Activated CD4-positive, alpha-beta memory T cell treated with anti-CD3 and anti-CD28 coated beads, Interleukin-2, amount 10 ng/mL, durations not matched to agents 7 days and 5 days (primary cell): ENCODE measurements at places on chromosomes 1 and 21.

DNA sequence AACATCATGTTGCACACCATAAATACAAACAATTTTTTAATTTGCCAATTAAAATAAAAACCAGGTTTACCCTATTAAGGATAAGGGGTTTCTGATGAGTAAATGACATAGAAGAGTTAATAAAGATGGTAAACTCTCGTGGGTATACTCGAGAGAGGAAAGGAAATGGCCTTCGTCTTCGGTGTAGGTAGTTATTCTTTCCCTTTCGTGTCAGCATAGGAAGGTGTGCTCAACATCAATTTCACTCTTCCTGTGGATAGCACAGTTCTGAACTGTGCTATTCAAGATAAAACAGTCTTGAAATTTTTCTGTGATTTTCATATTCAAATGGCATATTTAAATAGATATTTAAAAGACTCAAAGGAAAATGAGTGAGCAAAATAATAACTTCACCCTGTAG, 98.2 kb downstream of the RGL1 start:
- no peak for DNase-seq

DNA sequence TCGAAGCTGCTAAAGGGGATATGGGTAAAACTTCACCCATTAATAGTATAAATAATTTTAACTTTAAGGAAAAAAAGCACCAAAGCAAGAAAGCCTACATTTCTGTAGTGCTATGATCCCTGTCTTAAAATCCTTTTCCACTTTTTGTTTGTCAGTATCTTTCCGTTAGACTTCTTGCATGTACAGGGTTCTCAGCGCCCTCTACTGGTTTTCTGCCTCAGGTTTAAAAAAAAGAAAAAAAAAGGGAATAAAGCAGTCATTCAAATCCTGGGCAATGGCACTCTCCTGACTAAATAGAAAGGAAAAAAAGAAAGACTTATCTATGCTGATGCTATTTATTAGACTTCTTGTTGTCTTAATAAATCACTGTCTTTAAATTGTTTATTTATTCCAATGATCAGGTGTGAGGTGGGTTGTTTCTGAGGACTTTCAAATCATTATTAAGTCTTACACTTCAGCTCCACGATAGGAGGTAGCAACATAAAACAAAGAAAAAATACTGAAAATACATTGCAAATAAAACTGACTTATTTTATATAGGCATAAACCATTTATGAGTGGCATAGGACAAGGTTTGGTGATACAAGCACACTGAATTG, 475.4 kb upstream of the NR5A2 start:
- peak; percentile 21 for DNase-seq

DNA sequence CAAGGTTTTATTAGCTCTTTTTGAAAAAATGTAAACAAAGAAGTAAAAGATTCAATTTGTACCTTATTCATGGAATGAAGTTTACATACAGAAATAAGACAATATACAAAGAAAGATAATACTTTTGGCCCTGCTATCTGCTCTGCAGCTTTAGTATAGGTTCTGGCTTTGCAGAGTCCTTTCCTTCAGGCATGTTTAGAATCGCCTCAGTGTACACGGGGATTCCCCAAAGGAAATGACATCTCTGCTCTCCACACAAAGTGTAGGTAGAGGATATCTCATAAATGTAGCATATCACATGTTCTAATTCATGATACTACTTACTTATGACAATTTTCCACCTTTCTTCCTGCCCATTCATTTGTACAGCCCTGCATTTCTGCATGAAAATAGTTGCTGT, 222.6 kb upstream of the DPYD start:
- DNase-seq = no peak

GRCh38 chr1:39635205-39635870, 4.1 kb downstream of the HEYL start:
- no peak for DNase-seq

DNA sequence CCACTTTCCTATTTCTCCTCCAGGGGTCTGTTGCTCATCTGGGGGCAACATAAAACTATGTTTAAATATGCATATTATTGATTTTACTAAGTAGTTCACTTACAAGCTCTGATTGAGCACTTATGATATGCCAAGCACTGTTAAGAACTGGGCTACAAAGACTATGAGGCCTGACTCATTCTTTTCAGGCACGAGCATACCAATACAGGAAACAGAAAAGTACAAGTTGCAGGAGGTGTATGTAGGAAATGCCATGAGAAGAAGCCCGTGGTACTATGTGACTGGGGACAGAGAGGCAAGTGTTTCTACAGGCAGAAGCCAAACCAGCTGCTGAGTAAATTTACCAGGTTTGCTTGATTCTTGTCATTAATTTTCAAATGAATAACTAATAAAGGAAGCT, 120.4 kb upstream of the PTGFR start:
- no peak for DNase-seq

GRCh38 chr1:70234733-70235132, 13.6 kb downstream of the SRSF11 start:
- DNase-seq = no peak

GRCh38 chr1:156897078-156897825, 3.7 kb downstream of the PEAR1 start:
- DNase-seq = no peak

DNA sequence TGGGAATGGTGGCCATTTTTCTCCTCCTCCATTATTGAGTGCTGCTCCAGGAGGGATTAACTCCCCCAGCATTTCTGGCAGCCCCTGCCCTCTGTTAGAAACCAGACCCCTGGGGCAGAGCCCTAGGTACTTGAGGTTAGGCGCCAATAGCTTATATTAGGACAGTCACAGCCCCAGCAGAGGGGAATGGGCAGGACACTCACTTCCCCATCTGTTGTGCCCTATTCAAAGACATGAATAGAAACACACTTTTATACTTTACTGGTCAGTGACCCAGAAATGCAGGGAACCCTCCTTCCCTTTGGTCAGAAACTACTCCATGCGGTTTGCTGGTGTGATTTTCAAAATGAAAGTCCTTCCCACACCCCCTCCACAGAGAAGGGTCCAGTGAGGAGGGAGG, 267.7 kb downstream of the PTBP2 start:
- no peak for DNase-seq

DNA sequence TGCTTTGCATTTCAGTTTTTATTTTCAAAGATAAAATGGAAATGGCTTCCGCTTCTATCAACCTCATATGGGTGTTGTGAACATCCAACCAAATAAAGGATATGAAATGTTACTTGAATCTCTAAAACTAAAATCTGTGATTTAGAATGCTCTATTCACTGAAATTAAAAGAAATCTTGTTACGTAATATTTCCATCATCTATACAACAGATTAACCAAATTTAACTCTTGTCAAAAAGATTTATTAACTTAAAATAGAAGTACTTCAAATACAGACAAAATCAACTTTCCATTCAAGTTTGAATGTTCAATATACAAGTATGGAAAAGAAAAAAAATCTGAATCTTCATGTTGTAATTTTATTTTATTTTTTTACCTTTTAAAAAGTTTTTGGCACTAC, 18.7 kb downstream of the PRPF38A start:
- no peak for DNase-seq

- no peak for DNase-seq
Measured at GRCh38 chr1:43590388-43590925, 59.5 kb upstream of the KDM4A start.

GRCh38 chr1:28208818-28209441, 23.9 kb downstream of the DNAJC8 start:
- peak; percentile 78 for DNase-seq

- no peak for DNase-seq
Measured at GRCh38 chr1:61680500-61680899, 44.4 kb downstream of the TM2D1 start.

DNA sequence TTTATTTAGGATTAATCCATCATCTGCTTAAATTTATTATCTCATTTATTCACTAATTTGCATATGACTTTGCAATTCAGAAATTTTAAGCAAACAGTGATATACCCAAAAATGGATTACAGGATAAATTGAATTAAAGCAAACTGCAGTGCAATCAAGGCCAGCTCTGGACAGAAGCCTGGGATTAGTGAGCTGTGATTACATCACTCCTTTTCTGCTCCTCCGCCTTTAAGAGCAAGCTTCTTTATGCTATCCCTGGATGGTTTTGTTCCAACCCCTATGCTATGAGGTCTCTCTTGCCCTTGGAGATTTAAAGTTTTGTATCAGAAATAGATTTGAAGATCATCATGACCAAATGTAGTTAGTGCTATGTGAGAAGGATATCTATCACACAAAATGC, 32.6 kb downstream of the GPR52 start:
- DNase-seq = no peak

- DNase-seq = no peak
Measured at GRCh38 chr1:100361511-100362089, 9.3 kb downstream of the CDC14A start.

DNA sequence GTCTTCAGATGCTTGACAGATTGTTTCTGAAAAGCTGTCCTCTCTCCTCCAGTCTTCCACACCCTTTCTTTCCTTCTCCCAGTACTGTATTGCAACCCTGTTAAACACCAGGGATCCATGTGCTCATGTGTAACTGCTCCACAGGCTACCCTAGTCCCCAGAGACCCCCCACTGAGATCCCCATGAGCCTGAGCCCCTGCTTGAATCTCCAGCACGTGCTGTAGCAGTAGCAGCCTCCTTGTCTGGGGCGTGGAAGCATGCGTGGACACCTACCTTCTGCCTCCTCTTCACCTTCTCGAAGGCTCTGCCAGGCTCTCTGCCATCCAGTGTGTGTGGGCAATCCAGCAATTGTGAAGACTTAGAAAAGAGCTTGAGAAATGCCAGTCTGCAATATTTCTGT, 25.2 kb downstream of the GPR137B start:
- DNase-seq = no peak

DNA sequence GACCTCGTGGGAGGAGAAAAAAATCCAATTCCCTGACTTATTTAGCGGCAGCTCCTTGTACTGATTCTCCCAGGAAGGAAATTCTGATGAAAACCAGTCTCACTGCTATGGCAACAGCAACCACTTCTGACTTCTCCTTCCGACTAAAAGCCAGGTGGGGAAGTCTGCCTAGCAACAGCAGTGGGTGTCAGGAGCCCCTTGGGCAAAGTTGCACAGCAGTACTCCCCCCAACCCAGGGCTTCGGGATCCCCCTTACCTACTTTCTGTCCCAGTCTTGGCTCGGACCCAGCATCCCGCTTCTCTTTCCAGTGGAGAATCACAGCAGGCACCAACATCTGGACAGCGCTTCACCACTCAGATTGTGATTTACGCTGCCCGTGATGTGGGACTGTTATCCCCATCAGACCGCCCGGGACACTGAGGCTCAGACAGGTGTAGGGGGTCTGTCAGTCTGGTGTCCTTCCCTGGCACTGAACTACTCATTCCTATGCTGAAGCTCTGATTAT, 24.6 kb downstream of the NKAIN1 start:
- no peak for DNase-seq

DNA sequence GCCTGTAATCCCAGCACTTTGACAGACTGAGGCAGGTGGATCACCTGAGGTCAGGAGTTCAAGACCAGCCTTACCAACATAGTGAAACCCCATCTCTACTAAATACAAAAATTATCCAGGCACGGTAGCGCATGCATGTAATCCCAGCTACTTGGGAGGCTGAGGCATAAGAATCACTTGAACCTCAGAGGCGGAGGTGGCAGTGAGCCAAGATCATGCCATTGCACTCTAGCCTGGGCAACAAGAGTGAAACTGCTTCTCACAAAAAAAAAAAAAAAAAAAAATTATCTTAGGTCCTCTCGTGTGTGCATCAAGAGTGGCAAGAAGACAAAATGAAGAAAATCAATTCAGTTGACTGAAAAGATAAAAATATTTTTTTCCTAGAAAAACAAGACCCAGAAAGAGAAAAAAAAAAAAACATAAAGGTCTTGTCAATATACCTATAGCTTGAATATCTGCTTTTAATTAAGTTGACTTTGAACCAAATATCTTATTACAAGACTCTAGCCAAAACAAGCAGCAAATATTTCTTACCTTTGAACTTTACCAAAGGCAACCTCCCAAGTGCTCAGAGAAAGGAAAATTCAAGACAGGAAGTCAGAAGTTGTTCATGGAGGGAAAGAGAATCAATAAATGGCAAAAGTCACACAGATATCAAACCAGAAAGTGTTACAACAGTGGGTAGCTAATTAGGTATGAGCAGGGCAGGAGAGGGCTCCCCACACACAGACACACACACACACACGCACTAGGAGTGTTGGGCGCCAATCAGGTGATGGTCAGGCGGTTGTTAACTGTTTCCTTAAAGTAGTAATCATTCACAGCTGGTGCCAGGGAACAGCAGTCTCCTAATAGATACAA, 29.6 kb downstream of the ITLN2 start:
- no peak for DNase-seq

- DNase-seq = no peak
Measured at GRCh38 chr1:162596514-162597170, 35.1 kb downstream of the UAP1 start.

- no peak for DNase-seq
Measured at GRCh38 chr1:15328351-15329103, 81.2 kb upstream of the EFHD2 start.

GRCh38 chr1:176205332-176205914, 1.7 kb downstream of the COP1 start:
- DNase-seq = no peak

DNA sequence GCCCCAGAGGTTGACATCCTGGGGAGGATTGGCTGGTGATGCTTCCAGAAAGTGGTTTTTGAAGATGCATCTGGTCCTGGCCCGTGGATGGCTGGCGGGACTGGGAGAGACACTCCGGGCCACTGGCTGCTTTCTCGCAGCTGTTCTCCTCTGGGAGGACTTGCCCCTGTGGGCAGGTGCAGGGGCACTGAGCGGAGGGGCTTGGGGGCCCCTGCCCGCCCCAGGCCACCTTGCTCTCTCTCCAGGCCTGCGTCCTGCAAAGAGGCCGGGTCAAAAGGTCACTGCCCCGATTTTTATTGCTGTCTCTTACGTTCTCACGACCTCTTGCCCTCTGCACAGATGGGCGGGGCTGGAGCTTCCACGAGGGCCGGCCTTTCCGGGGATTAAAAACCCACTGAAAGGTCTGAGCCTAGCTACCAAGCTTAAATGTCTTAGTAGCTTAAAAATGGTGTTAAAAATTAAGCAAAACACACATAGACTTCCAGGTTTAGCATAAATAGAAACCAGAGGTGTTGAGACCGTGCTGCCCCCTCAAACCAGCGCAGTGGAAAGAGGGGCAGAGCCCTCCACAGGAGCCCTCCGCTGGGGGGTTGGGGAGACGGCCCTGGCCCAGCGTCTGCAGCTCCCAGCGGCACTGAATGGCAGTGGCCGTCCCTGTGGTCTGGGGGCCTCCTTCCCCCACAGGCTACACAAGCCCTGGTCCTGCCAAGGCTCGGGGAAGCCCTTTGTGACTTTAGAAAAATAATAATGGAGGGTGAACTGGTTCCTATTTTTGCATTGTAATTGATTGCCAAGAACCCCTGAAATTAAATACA, 43.9 kb downstream of the SKI start:
- DNase-seq = no peak
